ENCODE measurements at places on chromosomes 6 and 20. TPM values are rescaled to one million over a fixed set of nuclear protein-coding genes. Genes with fewer than 3 reads are reported as not detected.
A peak's percentile ranks its signal among the peaks of the same experiment; 100 is the strongest.

Gene ABHD16B
- not detected for polyA plus RNA-seq

Gene TBX18
- 0.01 TPM for polyA plus RNA-seq

Gene TAAR8
- not detected for polyA plus RNA-seq

Gene C6orf120
- 31.4 TPM for polyA plus RNA-seq

Gene IMPG1
- not detected for polyA plus RNA-seq

Gene CDK5RAP1
- 24.4 TPM for polyA plus RNA-seq

Gene STX7
- polyA plus RNA-seq, result 85.1 TPM

Gene C6orf132
- not detected for polyA plus RNA-seq

Gene OR2J3
- not detected for polyA plus RNA-seq

Gene TSPO2
- not detected for polyA plus RNA-seq

Gene FOXF2
- polyA plus RNA-seq, result not detected

DNA sequence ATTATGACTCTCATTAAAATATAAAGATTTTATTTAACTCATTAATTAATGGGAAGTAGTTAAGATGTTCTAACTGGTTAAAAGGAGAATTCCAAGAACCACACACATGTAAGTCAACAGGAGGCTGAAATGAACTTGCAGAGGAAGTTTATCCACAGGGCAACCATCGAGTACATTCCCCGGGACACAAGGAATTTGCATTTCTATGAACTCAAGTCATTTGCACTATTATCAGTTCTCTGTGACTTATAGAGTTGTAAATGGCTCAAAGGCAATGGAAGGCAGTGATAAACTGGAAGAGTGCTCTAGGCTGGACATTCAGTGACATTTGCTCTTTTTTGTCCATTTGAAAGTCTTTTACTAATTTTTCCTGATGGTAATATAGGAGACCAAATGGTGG lies 97.4 kb downstream of the SNX5 start:
- no peak for DNase-seq

DNA sequence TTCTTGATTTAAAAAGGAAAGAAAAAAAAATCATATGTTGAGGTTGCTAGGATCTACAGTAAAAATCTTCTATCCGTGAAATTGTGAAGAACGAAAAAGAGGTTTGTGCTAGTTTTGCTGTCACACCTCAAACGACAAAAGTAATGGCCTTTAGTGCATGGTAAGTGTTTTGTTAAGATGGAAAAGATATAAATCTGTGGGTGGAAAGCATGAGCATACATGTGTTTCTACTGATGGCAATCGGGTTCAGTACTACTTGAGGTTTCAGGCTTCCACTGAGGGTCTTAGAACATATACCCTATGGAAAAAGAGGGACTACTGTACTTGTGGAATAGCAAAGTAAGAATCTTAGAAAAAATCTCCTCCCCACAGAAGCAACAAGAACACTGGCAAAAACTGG lies 58.0 kb downstream of the AHI1 start:
- no peak for DNase-seq

GRCh38 chr6:163182696-163183095 lies 231.8 kb upstream of the QKI start:
- no peak for DNase-seq

- DNase-seq, result no peak
These were observed 118.4 kb downstream of the GRM4 start for GRCh38 chr6:34027445-34027936.

DNA sequence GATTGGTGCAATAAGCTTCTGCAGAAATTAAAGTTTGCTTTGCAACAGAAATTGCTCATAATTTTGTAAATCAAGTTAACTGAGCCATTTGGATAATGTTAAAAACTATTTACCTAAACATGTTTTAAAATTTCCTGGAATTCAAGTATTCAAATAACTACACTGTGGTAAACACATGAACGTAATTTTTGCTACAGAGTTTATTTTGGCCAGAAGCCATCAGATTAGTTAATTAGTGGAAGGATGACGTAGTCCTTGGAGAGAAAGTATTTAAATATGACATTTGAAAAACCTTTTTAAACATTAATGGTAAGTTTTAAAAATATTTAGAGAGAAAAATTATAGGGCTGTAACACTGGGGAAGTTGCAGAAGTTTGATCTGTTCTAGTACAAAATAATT lies 121.2 kb upstream of the UST start:
- DNase-seq, result no peak

DNA sequence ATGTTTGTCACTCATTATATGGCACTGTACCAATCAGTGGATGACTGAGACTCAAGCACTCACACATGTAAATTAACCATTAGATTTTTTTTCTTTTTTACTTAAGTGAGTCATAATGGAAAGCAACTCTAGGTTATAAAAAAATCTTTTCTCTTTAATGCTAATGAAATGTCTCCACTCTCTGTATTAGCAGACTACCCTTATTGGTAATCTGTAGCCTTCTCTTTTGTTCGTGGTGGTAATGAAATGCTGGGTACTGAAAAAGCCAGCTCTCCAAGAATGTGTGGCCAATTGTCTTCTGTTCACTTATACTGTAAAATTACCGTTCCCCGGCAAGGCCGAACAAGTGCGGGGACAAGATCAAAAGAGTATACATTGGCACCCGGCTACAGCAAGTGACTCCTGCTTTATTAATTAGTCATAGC lies 69.0 kb downstream of the AFG1L start:
- DNase-seq, result no peak

DNA sequence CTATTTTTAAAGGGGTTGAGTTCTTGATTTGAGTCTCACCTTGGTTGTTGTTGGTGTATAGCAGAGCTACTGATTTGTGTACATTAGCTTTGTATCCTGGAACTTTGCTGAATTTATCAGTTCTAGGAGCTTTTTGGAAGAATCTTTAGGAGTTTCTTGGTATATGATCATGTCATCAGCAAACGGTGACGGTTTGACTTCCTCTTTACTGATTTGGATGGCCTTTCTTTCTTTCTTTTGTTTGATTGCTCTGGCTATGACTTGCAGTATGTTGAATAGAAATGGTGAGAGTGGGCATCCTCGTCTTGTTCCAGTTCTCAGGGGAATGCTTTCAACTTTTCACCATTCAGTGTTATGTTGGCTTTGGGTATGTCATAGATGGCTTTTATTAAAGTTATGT lies 64.0 kb downstream of the CDYL start:
- no peak for DNase-seq

GRCh38 chr20:53413186-53413631 lies 180.4 kb downstream of the ZNF217 start:
- DNase-seq, result no peak

DNA sequence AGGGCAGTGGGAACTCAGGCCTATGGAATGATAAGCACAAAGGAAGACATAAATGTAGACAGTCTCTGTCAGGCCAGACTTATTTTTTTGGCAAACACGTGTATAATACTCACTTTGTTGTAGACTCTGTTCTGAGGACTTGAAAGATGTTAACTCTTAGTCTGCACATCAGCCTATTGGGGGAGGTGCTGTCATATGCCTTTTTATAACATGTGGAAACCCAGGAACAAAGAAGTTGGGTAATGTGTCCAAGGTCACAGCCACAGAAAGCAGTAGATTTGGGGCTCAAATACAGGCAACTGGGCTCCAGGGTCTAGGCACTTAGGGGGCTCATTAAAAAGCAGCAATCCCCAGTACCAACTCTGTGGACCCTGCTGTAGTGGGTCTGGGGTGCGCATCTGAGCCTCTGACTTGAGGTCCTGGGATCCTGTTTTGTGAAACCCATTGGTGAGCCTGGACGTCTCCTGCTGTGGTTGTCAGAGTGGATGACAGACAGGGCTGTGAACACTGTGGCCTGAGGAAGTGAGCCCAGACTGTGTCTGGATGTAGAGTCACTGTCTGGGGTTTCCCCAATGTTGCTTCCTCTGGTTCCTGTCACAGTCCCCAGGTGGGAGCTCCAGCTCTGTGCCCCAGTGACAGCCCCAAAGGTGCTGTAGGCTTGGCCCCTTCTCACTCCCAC lies 50.0 kb downstream of the CDH26 start:
- peak; percentile 91 for DNase-seq

DNA sequence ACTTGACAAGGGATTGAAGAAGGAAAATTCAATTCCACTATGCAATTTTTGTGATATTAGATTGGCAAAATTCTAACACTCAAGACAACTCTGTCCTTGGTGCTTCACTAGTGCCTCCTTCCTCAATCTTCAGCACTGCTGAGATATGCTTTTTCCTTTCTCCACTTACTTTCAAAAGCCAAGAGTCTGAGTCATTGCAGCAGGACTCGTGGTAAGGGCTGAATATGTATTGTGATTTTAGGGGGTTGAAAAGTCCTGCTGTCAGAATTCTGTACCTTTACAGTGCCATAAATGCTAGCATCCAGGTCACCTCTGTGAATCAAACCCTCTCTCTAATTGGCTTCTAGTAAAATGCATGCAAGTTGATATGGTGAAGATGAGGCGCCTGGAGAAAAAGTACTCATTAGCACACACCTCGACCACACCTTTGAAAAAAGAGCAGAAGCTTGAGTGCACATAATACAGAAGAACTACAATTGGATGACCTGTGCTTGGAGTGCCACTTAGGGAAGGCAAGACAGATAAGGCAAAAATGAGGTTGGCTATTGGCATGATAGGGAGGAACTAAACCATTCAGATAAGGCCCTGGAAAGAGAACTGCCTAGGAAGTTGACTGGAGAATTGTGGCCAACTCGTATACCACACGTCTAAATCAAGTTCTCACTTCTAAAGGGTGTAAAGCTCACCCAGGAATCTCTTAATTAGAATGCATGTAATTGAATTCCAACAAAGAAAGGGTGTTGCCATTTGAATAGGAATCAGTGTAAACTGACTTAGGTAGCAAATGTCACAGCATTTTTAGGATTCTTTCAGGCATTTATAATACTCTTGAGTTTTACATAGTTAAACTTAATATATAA lies 43.6 kb upstream of the FAM83B start:
- DNase-seq, result no peak

- DNase-seq, result no peak
These were observed 136.6 kb downstream of the MTHFD1L start for GRCh38 chr6:151002057-151002450.

DNA sequence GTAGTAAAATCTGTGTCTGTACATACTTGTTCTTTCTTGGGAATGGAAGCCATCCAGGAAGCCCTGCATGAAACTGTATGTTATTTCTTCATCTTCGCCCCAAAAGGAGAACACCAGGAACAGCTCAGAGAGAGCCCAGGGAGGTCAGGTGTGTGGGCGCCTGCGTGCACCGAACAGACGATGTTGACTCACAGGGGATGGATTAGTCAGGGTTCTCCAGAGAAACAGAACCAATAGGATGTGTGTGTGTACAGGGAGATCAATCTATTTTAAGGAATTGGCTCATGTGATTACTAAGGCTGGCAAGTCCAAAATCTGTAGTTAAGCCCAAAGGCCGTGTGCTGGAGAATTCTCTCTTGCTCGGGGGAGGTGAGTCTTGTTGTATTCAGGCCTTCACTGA lies 45.7 kb downstream of the RNASET2 start:
- no peak for DNase-seq

- DNase-seq, result peak; percentile 59
These were observed at the start of gene SRC for GRCh38 chr20:37345339-37346235. SRC (plus strand) TSS chr20:37346140; CDS start chr20:37384154, 38,014 bp downstream.

GRCh38 chr6:56173228-56173627 lies 74.2 kb downstream of the COL21A1 start:
- DNase-seq, result no peak

DNA sequence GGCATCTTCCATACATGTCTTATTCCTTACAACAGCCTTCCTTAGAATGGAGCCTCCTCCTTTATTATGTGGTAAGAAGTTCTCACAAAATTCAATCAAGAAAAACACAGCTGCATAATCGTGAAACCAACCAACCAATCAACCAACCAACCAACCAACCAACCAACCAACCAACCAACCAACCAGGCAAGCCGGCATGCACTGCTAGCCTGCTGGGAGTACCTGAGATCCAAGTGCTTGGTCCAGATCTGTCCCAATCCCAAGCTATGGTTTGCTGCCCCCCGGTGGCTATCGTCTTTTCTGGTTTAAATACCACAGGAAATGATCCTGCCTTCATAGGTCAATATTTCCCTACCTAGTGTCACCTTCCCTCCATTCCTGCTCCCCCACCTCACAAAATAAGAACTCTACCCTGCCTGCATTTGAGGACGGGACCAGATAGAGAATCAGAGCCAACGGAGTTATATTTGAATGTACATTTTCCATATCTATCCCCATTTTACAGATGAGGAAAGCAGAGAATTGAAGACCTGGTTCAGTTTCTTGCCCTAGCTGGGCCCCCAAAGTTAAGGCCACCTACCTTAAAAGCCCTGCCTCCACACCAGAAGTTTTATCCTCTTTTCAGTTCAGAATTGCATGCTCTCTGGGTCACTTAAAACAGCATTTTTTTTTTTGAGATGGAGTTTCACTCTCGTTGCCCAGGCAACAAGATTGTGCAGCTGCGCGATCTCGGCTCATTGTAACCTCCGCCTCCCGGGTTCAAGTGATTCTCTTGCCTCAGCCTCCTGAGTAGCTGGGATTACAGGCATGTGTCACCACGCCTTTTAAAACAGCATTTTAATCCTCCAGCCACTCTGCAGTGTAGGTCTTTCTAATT lies 27.1 kb downstream of the RAB44 start:
- DNase-seq, result peak; percentile 48

GRCh38 chr6:122322824-122323223 lies 76.6 kb upstream of the HSF2 start:
- no peak for DNase-seq

- DNase-seq, result no peak
These were observed 10.9 kb downstream of the PPIL6 start for GRCh38 chr6:109429496-109429895.

- peak; percentile 85 for DNase-seq
These were observed 4.4 kb downstream of the LY86 start for GRCh38 chr6:6592826-6593475.

GRCh38 chr6:35477551-35478179 lies 9.5 kb downstream of the RPL10A start:
- no peak for DNase-seq

DNA sequence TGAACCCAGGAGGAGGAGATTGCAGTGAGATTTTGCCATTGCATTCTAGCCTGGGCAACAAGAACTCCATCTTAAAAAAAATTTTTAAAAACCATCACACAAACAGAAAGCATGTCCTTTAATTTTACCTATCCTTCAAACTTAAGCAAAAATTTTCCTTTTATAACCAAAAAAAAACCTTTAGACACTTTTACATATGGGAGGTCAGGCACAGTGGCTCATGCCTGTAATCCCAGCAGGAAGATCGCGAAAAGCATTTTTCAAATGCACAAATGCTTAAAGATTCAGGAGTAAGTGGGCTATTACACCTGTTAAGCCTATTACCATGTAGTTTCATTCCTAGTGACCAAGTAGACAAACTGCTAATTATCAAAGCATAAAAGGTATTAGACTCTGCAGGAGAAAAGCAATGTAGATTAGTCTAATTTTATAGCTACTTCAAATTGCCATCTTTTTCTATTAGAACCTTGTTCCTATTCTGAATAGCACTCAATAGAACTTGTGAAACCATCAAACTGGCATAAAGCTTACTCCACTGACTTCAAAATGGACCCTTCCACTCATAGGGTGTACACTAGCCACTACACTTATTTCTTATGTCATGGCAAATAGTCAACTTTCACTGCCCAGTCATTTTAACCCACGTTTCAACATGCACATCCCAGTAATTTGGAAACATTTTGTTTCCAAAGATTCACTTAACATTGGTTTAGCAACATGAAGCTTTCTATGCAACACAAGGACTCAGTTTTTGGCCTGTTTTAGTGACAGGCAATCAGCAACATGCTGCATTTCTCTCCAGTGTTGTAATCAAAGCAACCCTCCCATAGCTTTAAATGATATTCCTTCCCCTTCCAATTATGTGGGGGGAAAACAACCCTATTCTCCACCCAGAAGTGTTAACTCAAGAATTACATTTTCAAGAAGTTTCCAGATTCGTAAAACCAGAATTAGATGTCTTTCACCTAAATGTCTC lies 4.0 kb downstream of the EEF1A1 start:
- DNase-seq, result no peak

GRCh38 chr6:158910484-158911440 lies 89.2 kb downstream of the RSPH3 start:
- DNase-seq, result no peak
